ENCODE measurements at places on chromosomes 11 and 22. TPM values are rescaled to one million over a fixed set of nuclear protein-coding genes. Genes with fewer than 3 reads are reported as not detected.

Gene CDHR5
- total RNA-seq: not detected

Gene SMCO4
- total RNA-seq: 50.7 TPM

Gene SORL1
- 45.0 TPM for total RNA-seq

Gene ANKK1
- not detected for total RNA-seq

Gene LRRC74B
- total RNA-seq: not detected

Gene LRP4
- total RNA-seq: 7.8 TPM

Gene NCAM1
- not detected for total RNA-seq

Gene PARVG
- total RNA-seq: 0.16 TPM

Gene SLC22A8
- not detected for total RNA-seq

Gene UPB1
- not detected for total RNA-seq

Gene JAM3
- 72.2 TPM for total RNA-seq

Gene ARHGAP42
- 18.3 TPM for total RNA-seq

Gene MIOX
- total RNA-seq: not detected

Gene PGGHG
- total RNA-seq: 14.9 TPM

Gene TRIM51
- 23.9 TPM for total RNA-seq

Gene PGA5
- total RNA-seq: not detected

Gene CNTN5
- not detected for total RNA-seq

Gene GGTLC2
- total RNA-seq: not detected

Gene CCDC83
- not detected for total RNA-seq

Gene CLDN5
- not detected for total RNA-seq

Gene RAB36
- total RNA-seq: 0.29 TPM

Gene PATE4
- total RNA-seq: not detected

Gene CD3G
- total RNA-seq: not detected

Gene TMEM25
- total RNA-seq: not detected

Gene INSC
- total RNA-seq: 0.87 TPM
